Glutamatergic neuron (in vitro differentiated cells): ENCODE measurements at places on chromosomes 4 and X. TPM values are rescaled to one million over a fixed set of nuclear protein-coding genes. Genes with fewer than 3 reads are reported as not detected.
A peak's percentile ranks its signal among the peaks of the same experiment; 100 is the strongest.

DNA sequence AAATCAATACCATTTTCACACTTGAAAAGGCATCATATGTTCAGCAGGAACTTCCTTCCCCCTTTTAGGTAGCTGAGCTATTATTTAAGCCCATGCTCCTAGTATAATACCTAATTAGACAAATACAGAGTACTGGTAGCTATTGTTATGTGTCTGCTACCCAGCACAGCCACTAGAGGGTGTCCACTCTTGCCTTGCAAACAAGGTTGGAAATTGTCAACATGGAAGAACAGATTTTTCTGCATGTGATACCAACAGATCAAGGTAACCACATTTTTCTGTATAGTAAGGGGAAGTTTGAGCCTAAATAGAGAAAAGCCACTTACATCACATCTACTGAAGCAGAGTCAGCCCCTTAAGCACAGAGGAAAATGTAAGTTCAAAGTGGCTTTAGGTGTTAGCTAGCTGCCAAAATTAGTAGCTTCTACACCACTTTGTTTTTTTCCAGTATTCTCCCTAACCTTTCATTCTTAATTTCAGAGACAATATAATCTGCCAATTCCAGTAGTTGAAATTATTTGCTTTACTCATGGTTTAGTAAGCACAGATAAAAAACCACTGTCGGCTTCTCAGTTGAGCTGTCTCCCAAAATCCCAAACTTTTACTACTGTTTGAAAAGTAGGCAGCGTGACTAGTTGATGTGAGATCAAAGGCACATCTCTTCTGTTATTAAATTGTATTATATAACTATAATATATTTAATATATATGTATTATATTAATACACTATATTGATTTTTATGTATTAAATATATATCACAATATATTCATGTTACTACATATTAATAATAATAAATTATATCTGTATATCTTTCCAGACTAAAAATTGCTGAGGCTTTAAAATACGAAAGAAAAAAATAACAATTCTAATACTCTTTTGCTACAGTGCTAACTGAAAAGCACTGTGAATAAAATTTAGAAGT is 38.2 kb downstream of the EDNRA start:
- DNase-seq: peak; percentile 65

DNA sequence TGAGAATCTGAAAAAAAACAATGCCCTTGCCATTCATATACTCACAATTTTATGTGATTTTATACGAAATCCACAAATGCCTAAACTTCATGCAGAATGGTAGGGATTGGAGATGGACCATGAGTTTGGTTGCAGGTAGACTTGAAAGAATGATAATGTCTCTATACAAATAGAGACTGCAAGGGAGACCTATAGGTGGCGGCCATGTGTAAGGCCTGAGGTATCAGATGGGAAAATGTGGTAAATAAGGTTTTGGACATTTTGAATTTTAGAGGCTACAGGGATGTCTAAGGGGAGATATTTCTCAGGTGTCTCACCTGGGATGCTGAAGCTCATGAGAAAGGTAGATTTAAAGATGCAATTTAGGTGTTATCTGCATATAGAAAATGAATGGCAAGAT is 78.0 kb downstream of the GABRB1 start:
- DNase-seq: no peak

The ETDC gene
- not detected for total RNA-seq

The FGF5 gene
- not detected for total RNA-seq

DNA sequence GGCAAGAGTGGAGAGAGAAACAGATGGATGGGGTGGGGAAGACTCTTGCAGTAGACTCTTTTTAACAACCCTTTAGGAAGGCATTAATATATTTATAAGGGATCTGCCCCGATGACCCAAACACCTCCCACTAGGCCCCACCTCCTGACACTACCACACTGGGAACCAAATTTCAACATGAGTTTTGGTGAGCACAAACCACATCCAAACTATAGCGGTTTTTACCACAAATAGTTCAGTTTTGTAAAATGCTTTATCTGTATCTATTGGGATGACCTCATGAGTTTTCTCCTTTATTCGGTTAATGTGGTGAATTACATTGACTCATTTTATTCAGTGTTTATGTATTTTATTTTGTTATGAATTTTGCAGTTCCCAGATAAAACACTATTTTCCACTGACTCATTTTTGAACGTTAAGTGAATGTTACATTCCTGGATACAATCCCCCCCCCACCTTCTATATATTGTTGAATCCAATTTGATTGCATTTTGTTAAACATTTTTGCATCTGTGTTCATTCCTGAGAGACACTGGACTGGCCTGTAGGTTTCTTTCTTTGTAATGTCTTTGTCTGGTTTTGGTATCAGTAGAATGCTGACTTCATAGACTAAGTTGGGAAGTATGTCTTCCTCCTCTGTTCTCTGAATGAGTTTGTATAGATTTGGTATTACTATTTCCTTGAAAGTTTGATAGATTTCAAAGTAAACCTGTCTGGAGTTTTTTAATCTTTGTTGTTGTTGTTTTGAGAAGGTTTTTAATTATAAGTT is 13.9 kb upstream of the CPLX1 start:
- DNase-seq: no peak

The EFNB1 gene
- 5.9 TPM for total RNA-seq

GRCh38 chrX:40174854-40175510 is 77.2 kb upstream of the BCOR start:
- peak; percentile 74 for DNase-seq

The NKX6-1 gene
- 25.6 TPM for total RNA-seq

DNA sequence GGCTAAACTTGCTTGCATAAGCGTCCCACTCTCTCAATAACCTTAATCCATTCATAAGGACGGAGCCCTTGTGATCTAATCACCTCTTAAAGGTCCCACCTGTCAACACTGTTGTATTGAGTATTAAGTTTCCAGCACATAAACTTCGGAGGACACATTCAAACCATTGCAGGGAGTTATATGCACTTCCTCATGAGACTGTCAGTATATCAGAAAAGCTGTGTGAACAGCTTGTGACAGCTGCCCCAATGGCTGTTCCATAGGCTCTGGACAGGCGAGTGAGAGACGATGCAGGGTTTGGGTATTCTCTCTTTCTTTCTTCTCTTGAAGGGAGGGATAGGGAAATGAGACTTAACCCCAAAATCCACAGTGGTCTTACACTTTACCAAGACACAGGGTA is 64.2 kb upstream of the RPL34 start:
- DNase-seq: no peak

- DNase-seq: no peak
Observed at GRCh38 chr4:163606896-163607691, 112.6 kb downstream of the TMA16 start.

The DCAF12L1 gene
- total RNA-seq: 0.12 TPM

The ERAS gene
- not detected for total RNA-seq

The DDX60 gene
- not detected for total RNA-seq

DNA sequence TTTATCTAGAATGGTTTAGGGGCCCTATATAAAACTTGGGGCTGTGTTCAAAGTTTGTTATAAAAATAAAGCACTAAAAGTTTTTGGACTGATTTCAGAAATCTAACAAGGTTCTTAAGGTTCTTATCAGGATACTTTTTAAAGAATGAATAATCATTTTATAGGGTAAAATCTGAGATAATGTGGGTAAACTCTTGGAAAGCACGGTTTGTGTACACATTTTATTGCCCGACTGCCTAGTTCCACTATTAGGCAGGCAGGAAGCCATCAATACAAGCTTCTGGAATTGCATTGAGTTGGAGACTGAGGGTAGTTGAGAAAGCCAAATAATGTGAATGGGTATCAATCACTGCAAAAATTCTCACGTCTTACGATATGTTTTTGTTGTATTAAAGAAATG is 331.0 kb upstream of the PITX2 start:
- no peak for DNase-seq

DNA sequence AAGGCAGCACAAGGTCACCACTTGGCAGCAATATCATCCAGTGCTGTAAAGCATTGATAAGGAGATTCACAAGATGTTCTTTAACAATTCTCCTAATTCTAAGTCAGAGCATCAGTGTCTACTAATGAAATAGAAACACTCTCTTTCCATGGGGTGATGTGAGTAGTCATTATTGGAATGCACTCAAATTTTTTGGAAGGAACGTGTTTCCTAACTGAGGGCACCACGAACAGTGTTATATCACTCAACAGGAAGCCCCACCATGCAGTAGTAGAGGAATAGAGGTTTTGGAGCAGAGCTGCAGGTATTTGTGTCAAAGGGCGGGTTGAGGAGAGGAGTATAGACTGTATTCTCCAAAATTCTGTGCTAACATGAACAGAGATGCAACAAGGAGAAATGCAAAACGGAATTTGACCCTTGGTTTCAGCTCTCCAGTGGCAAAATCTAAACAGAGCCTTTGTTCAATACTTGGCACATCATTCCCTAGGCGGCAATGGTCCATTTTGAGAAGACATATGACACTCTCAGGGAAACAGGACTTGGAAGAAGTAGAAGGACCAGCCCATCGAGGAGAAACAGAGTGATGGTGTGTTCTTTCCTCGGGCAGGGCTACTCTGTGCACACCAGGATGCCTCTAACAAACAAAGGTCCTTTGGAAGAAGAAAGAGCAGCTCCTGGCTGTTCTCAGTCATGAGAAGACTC is 98.9 kb downstream of the CPEB2 start:
- no peak for DNase-seq

The GYG2 gene
- total RNA-seq: 21.9 TPM

DNA sequence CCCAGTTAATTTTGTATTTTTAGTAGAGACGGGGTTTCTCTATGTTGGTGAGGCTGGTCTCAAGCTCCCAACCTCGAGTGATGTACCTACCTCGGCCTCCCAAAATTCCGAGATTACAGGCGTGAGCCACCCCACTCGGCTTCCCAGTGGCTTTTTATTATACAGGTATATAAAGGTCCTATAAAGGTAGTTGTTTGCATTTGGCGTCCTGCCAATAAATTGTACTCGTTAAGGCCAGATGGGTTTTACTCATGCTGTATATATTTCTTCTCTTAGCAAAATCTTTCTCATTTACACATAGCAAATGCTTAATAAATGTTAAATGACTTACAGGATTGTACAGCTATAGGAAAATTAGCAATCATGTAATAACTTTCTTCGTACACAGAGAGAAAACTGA is 6.9 kb downstream of the SHROOM3 start:
- DNase-seq: no peak

The PRPS2 gene
- 1.8 TPM for total RNA-seq

The KCNE5 gene
- total RNA-seq: 1.6 TPM

The ZNF595 gene
- 17.5 TPM for total RNA-seq

DNA sequence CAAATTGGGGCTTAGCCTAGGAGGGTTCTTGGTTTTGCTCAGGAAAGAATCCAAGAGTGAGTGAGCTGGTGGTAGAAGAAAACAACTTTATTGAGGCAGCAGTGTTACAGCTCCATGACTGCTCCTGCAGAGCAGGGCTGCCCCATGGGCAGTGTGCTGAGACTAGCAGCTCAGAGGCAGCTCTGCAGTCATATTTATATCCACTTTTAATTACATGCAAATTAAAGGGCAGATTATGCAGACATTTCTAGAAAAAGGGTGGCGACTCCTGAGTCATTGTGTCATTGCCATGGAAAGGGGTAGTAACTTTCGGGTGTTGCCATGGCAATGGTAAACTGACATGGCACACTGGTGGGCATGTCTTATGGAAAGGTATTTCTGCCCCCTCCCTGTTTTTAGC is 202.2 kb downstream of the CLCN4 start:
- DNase-seq: no peak

DNA sequence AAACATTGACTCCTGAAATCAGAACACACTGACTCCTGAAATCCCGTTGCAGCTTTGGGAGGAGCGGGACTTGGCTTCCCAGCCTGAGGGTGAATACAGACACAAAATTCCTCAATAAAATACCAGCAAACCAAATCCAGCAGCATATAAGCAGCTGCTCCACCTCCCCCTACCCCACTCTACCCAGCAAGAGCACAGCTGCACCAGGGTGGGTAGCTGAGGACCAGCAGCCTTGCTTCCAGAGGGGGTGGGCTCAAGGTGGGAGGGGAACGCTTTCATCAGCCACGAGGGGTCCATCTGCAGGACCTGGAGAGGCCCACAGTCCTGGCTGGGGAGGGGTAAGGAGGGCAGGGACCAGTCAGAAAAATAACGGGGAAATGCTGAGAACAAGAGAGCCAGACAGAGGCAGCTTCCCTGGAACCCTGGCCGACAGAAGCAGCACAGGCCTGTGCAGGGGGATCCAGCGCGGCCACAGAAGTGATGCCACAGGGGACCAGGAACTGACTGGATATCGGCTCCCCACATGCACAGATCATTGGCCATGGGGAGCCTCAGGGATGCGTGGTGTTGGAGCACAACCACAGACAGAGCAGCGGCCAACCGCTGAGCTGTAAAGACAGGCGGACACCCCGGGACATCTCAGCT is 49.8 kb downstream of the FGFRL1 start:
- peak; percentile 58 for DNase-seq

GRCh38 chr4:77859256-77859655 is 3.4 kb upstream of the MRPL1 start:
- no peak for DNase-seq
